ENCODE measurements at places on chromosomes 5 and 9.

DNA sequence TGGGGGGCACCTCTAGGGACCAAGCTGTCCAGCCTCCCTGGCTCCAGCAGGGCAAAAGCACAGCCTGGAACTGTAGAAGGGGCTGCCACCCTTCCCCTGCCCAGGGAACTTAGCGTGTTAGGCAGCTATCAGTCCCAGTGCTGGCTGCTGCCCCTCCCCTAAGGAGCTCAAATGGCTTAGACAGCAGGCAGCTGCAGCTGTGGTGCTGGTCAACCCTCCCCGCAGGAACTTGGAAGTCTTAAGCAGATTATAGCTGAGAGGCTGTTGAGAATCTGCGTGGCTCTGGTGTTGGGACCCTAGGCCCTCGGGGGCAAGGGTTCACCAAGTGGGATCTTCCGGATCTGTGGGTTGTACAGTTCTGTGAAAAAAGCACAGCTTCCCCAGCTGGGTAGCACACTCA lies 536.5 kb upstream of the CDH10 start:
- no peak for DNase-seq

- DNase-seq: no peak
These were observed 33.0 kb downstream of the USP20 start for GRCh38 chr9:129868023-129868871.

DNA sequence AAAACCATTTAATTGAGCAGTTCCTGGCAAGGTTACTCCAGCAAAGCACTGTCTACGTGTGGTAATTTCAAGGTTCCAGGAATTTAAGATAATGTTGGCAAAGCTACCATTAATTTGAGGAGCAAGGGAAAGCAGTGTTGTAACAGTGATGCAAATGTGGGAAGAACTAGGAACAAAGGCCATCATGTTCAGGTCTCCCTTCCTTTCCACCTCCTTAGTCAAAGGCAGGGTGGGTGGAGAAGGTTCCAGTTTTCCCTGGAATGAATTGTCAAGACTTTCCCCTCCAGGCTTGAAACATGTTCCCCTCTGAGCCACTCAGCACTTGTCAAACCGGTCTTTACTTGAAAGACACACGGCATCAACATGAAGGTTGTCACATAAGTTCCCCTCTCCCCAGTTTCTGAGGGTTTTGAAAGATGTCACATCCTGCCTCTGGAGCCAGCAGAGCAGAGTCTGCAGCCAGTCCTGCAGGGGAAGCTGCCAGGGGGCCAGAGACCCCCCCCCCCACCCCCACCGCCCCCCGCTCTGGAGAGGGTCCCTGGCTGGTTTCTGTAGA lies 226.0 kb downstream of the GAS1 start:
- no peak for DNase-seq

GRCh38 chr5:147437161-147437596 lies 72.7 kb downstream of the DPYSL3 start:
- DNase-seq: no peak

- no peak for DNase-seq
These were observed 30.3 kb upstream of the CER1 start for GRCh38 chr9:14752871-14753270.

GRCh38 chr5:162268694-162269481 lies 201.3 kb downstream of the GABRG2 start:
- no peak for DNase-seq

DNA sequence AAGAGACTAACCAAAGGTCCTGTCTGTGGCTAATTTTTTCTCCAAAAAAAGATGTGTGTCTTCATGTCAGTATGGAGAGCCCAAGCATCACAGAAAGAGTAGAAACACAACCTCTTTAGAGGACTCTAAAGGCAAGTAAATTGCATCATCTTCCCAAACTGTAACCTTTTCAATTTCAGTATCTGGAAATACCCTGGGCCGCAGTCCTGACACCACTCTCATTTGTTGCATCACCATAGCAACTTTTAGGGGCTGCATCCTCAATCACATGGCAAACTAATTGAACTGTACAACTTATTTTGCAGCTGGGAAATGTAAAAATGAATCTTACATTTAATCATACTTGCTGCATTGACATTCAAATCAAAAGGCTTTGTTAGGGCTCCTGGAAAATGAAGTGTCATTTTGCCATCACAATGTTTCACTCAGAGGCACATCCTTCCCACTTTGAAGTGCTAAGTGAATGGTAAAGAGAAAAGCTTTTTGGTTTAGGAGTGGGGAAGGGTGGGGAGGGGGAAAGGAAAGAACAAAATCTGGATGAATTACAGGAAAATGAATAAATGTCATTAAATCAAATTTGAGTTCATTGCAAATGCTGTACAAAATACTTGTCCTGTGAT lies 60.6 kb upstream of the GRIA1 start:
- peak; percentile 43 for DNase-seq

DNA sequence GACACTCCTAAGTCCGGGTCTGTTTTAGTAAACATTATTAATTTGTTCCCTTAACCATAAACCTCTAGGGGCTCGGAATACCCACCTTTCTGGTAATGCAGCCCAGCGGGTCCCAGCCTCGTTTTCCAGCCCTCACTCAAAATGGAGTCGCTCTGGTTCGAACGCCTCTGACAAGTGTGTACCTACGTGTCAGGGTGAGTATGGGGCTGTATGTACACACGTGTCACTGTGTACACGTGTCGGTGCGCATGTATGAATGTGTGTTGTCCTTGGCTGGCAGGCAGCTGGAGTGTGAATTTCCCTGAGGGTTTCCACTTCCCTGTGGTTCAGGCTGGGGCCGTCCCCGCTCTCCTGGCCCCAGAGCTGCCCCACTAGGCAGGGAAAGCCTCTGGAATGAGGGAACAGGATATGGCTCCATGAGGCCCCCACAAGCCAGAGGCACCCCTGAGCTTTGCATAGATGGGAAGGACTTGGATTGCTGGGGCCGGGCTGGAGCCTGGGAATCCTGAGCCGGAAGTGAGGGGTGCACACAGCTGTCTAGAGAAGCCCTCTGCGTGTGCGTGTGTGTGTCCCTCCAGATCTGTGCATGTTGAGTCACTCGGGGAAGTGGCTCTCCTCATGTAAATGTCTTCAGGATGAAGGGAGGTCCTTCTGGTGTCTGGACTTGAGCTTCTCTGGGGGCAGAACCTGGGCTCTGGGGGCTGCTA lies 160.8 kb upstream of the IER5L start:
- no peak for DNase-seq

DNA sequence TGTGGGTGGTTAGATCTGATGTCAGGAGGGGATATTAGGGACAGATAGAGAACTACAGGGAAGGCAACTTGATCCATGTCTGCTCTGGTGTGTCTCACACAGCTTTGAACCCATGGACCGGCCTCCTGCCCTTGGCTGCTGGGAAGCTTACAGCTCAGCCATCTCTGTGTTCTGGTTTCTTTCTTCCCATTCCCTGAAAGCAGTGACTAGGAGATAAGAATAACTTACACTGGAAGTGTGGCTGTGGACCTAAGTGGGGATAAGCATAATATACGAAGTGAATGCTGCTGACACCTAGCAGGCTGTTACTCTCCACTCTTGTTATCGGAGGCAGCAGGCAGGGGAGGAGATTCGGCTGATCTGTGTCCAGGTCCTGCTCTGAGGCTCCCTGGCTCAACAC lies 282.3 kb upstream of the TUT7 start:
- no peak for DNase-seq

DNA sequence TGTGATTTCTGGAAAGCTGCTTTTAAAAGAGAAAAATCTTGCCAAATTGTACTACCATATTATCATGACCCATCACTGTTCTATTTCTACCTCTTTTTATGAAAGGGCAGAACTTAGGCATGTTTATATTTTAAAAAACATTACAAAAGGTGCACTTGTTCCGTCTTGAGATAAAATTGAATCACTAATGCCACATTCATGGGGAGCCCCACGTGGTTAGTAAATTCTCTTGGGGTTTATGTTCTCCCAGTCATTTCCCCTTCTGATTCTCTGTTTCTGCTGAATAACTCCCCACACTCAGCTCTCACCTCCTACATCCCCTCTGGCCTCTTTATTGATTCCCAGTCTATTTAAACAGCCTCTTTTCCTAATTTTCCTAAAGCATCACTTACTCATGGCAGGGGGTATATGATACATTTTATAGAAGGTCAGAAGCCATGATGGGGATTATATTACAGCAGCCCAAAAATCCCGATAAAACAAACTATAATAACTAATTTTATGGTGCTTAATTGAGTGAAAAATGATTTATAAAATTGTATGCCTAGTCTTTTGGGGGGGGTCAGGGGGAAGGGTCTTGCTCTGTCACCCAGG lies 19.7 kb upstream of the VLDLR start:
- DNase-seq: no peak

- DNase-seq: no peak
These were observed 166.1 kb downstream of the EDIL3 start for GRCh38 chr5:84218546-84218945.

- no peak for DNase-seq
These were observed 72.5 kb downstream of the BASP1 start for GRCh38 chr5:17289681-17290539.

- DNase-seq: no peak
These were observed 231.3 kb downstream of the ATPSCKMT start for GRCh38 chr5:10018201-10019069.

- DNase-seq: no peak
These were observed 9.4 kb upstream of the SLC6A7 start for GRCh38 chr5:150180241-150181026.

- no peak for DNase-seq
These were observed 2.3 kb downstream of the NKX2-5 start for GRCh38 chr5:173232499-173233346.
